ENCODE measurements at places on chromosomes 6 and 20. TPM values are rescaled to one million over a fixed set of nuclear protein-coding genes. Genes with fewer than 3 reads are reported as not detected.

GRCh38 chr6:115570331-115570730 lies 490.4 kb downstream of the FRK start:
- H3K27me3 ChIP-seq: no peaks in the 10 kb centered on the region
- H3K36me3 ChIP-seq: no peaks in the 10 kb centered on the region
- H3K4me3 ChIP-seq: no peak overlapping the region
- DNase-seq: no peak
- H3K27ac ChIP-seq: no peak overlapping the region

DNA sequence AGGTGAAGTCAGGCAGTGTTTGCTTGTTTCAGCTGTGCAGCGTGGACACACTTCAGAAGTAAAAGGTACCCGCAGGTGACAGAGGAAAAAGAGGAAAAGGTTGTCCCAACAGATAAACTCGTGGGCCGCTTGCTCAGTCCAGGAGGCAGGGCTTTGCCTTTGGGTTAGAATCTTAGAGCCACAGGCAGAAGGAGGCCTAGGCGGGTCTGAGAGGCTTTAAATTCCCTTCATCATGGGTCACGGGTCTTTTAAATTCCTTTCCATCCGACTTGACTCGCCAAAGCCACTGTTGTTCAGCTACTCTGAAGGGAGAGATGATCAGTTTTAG lies 48.2 kb downstream of the AGPAT4 start:
- no peaks in the 10 kb centered on the region for H3K27me3 ChIP-seq
- no peaks in the 10 kb centered on the region for H3K36me3 ChIP-seq
- no peak for DNase-seq
- peaks cover 8% of the 10 kb centered on the region for H3K4me1 ChIP-seq

Gene SERAC1
- 15.3 TPM for total RNA-seq

- no peaks in the 10 kb centered on the region for H3K36me3 ChIP-seq
- no peaks in the 10 kb centered on the region for H3K4me1 ChIP-seq
- H3K27me3 ChIP-seq: no peaks in the 10 kb centered on the region
- H3K4me3 ChIP-seq: no peak overlapping the region
These were observed 70.9 kb downstream of the MAN1A1 start for GRCh38 chr6:119278625-119279024.
